IMR-90 (cell line): ENCODE measurements at places on chromosomes 6 and 20. TPM values are rescaled to one million over a fixed set of nuclear protein-coding genes. Genes with fewer than 3 reads are reported as not detected.

GRCh38 chr20:50283922-50284810, 93.5 kb downstream of the CEBPB start:
- DNase-seq, result peak; percentile 66

DNA sequence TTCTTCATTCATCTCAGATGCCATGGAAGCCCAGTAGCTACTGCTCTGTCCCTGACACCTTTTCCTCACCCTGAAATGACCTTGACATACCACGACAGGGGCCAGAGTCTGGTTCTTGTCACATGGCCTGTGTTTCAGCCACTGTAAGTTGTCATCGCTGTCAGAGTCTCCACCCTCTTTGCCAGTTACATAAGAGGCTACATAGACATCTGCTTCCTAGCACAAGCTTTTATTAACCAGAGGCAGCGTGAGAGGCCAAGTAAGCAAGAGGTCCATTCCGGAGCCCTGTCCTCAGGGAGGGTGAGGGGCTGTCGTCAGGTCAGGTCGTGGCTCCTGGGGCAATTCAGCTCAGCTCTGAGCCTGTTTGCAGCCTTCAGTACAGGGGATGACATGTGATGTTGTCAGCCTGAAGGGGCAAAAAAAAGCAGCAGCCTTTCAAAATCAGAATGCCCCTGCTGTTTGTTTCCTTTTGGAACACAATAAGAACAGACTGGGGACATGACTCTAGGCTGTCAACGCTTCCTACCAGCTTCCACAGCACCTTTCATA, 146.3 kb downstream of the MTFR2 start:
- DNase-seq, result no peak

The SCGN gene
- not detected in 2 replicates for total RNA-seq

DNA sequence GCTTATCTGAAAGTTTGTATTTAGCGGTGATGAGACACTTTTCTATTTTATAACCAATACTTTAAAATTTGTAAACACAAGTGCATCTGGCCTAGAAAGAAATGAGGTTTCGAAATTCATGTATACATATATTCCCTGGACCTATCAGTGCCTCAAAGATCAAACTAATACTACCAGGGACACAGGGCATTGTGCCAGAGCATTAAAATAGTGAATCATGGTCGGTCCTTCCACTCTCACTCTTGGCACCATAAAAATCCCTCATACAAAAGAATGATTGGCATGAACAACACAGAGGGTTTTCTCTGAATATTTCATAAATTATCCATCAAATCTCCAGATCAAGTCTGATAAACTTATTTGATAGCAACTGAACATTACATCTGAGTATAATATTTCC, 62.0 kb downstream of the MMUT start:
- DNase-seq, result no peak

DNA sequence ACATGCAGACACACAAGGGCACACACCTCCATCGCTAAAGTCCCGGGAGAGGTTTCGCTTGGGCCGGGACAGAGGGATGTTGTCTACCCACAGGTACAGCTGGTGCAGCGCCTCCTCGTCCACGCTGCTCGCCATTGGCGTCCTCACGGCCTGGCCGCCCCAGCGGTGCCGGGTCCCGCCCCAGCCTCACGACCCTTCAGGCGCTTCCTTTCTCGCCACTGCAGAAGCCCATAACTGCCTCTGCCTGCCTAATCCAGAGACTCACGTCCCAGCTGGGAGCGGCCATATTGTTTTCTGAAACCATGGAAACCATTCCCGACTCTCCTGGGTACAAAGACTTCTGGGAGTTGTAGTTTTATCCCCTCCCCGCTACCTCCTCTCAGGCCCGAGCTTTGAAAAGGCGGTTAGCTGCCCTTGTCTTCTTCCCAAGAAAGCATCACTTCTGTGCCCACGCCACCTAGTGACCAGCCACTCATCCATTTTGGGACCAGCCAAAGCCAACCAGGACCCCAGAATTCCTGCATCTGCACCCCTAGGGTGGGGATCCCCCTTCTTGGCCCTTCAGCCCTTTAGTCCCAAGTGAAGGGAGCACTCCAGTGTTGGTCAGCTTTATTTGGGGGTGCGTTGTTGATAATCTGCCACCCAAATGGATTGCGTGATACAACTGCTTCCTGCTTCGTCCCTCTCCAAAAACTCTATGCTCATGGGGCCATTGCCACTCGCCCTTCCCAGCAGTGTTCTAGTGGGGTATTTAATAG, at the start of gene SPEF1:
TSS of gene SPEF1 (minus strand) at position 296 of the 758 bp plus-strand sequence. CDS start at position 135, 161 bp downstream.
- peak; percentile 92 for DNase-seq

- no peak for DNase-seq
Observed at GRCh38 chr6:11730641-11731040, 48.0 kb downstream of the ADTRP start.

- no peak for DNase-seq
Observed at GRCh38 chr20:23602241-23602640, 3.5 kb downstream of the CST9 start.

DNA sequence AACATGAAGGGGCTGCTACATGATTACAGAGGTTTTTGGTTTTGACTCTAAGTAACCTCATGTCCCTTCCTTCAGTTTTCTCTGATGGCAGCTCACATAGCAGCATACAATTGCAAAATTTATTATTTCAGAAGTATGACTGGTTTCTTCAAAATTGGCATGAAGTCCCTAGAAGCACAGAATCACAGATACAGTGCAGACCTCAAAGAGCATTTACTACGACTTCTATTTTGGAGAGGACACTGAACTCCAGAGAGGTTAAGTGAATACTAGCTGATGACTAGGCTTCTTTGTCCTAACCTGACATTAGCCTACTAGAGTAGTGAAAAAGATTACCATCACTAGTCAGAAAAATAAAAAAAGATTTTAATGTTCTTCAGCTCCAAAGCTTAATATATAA, 664.3 kb downstream of the RFPL4B start:
- no peak for DNase-seq

- DNase-seq, result no peak
Observed at GRCh38 chr6:166921570-166921969, 34.8 kb downstream of the RNASET2 start.

The SLC22A23 gene
- total RNA-seq, result 0.56 and 0.72 TPM in 2 replicates

DNA sequence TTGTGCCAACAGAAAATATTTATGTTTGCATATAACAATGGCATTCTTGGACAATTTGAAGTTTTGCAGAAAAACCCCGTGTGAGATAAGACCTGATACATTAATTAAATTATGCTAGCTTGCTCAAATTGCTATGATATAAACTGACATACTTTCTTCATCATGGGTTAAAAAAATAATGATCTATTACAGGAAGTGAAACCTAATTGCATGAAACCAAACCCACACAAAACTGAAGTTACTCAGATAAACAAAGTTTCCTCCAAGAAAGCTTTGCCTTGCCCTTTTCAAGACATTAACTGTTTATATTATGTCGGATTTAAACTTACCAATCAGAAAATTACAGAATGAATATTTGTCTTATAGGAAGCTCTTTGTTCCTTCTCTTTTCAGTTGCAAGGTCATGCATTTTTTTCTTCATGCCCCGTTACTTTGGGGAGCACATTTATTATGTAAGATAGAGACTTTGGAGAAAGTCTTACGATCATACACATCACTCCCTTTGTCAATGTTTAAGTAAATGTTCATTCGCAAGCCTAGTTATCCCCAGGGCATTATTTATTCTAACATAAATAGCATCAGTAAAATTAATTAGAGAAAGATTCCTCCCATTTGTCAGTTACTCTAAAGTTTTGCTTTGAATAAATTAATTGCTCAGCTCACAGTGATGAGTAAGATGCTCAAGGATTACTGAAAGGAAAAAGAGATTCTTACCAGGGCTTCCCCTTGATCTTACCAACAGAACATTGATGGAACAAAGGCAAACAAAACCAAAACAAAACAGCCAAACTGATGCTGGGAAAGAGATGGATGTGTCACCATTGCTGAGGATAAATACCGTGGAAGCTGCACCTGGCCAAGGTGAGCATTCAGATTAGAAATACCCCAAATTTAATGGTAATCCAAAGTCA, 14.8 kb upstream of the TMEM244 start:
- DNase-seq, result peak; percentile 44

DNA sequence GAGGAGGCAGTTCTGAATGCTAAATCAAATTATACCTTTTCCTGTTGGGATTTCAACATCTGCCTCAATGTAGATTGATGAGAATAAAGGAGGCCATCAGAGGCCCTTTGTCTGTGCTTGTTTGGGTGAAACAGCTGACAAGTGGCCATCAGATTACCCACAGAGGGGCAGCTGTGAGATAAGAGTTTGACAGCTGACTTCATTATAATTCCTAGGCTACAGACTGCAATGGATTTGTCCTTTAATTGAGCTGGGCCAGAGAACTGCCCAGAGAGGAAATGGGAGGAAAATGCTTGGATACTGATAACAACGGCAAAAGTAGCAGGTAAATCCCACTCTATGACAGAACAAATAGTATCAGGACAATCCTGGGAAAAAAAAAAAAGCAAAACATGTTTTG, 649.4 kb downstream of the HDGFL1 start:
- no peak for DNase-seq

GRCh38 chr6:44353336-44353735, 10.9 kb downstream of the SPATS1 start:
- no peak for DNase-seq

DNA sequence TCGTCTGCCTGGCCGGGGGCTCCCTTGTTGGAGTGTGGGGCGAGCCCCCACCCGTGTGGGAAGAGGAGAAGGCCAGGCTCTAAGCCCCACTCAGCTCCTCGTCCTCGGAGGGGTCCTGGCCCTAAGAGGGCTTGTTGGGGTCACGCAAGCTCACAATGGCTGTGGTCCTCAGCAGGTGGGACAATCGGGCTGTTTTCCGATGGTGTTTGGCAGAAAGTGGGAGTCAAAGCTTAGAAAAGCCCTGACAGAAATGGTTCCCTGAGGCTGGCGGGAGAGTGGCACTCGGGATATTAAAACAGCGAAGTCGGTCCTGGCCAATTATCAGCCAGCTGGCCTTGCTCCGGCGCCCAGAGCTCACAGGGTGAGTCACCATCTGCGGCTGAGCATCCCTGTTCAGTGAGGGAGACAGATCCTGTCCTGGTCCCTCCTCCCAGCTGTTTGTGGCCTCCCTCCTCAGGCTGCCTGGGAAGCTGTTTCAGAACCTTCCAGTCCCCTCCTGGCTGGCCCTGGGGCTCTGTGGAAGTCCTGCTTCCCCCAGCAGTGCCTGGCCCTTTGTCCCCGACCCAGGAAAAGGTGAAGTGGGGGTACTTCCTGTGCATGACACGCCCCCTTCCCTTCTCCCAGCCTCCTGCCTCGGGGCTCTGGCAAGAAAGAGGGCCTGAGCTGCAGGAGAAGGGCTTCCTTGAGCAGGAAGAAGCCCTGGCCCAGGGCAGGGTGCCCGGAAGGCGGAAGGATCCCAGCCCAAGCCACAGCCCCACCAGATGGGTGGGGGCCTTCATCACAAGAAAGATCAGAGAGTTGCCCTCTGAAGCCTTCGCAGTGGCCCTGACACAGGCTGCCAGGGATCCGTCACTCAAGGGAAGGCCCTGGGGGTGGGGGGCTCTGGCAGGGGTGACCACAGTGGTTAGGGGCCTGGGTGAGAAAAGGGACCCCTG, 53.6 kb upstream of the BHLHE23 start:
- peak; percentile 22 for DNase-seq

DNA sequence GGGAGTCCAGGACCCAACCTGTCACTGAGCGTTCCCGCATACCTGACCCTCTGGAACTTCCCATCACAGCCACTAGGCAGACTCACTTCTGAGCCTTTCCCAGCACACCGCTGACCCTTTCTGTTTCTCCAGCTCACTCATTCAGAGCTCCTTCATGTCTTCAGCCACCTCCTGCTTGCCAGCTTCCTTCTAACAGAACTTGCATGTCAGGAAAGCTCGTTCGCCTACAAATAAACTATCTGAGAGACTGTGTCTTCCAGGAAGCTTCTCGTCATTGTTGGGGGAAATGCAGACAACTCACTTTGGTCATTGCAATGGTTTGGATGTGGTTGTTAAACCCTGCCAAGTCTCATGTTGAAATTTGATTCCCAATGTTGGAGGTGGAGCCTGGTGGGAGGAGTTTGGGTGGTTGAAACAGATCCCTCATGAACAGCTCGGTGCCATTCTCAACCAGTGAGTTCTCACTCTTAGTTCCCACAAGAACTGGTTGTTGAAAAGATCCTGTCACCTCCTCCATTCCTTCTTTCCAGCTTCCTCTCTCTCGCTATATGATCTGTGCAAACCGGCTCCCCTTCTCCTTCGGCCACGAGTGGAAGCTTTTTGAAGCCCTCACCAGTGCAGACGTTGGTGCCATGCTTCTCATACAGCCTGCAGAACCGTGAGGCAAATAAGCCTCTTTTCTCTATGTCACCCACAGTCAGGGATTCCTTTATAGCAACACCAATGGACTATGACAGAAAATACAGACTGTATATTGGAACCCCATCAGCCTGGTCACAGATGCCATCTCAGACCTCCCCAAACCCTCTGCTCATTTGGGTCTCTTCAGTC, 1.4 kb upstream of the MUC21 start:
- DNase-seq, result peak; percentile 81

The OR2H1 gene
- total RNA-seq, result not detected in 2 replicates

The MROH8 gene
- total RNA-seq, result 1.1 and 1.8 TPM in 2 replicates

DNA sequence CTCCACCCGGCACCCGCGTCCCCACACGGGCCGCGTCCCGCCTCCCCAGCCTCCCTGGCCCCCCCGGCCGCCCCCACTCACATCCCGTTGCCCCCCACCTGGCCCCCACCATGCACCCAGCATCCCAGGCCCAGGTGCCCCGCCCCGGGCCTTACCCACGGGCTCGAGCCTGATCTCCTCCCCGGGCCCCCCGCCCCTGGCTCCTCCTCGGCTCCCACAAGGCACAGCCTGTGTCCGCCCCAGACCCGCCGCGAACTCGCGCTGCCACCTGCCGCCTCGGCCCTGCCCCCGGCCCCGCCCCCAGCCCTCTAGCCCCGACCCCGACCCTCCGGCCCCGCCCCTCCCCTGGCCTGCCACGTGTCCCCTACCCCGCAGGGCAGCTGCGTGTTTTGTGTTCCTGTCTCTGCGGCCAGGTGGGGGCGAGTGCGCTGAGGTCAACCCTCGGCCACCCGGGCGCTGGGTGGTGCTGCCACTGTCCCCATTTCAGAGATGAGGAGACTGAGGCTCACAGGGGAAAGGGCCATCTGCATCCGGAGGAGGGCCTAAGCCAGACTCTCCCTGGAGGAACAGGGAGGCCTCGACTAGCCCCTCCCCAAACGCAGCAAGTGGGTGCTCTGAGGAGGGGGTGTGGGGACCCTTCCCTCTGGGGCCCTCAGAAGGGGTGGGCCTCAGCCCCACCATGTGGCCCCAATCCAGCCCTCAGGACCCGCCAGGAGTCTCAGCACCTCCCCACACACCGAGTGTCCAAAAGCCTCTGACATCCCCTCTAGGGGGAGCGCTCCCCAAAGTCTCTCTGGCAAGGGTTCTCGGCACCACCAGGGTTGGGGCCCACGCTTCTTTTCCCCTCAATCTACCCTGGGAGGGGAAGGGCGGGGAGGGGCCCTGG, 99.8 kb downstream of the TAF4 start:
- DNase-seq, result no peak

The ECT2L gene
- total RNA-seq, result not detected in 2 replicates

- DNase-seq, result no peak
Observed at GRCh38 chr20:24937579-24937978, 11.5 kb upstream of the CST7 start.

The CTSA gene
- total RNA-seq, result 19.0 and 30.3 TPM in 2 replicates

- no peak for DNase-seq
Observed at GRCh38 chr20:34528921-34529297, 12.7 kb downstream of the DYNLRB1 start.
